Natural killer cell (primary cell): ENCODE measurements at places on chromosomes 2 and 18. TPM values are rescaled to one million over a fixed set of nuclear protein-coding genes. Genes with fewer than 3 reads are reported as not detected.

DNA sequence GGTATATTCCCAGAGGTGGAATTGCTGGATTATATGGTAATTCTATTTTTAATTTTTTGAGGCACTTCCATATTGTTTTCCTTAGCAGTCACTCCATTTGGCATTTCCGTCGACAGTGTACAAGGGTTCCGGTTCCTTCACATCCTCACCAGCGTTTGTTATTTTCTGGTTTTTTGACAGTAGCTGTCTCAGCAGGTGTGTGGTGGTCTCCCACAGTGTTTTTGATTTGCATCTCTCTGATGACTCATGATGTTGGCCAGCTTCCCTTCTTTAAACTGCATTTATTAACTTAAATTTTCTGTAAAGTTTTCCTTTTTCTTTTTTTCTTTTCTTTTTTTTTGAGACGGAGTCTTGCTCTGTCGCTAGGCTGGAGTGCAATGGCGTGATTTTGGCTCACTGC, 19.7 kb downstream of the SH3BP4 start:
- no peaks in the 10 kb centered on the region for H3K36me3 ChIP-seq
- no peaks in the 10 kb centered on the region for H3K4me1 ChIP-seq
- no peak for DNase-seq
- no peak overlapping the region for H3K4me3 ChIP-seq

DNA sequence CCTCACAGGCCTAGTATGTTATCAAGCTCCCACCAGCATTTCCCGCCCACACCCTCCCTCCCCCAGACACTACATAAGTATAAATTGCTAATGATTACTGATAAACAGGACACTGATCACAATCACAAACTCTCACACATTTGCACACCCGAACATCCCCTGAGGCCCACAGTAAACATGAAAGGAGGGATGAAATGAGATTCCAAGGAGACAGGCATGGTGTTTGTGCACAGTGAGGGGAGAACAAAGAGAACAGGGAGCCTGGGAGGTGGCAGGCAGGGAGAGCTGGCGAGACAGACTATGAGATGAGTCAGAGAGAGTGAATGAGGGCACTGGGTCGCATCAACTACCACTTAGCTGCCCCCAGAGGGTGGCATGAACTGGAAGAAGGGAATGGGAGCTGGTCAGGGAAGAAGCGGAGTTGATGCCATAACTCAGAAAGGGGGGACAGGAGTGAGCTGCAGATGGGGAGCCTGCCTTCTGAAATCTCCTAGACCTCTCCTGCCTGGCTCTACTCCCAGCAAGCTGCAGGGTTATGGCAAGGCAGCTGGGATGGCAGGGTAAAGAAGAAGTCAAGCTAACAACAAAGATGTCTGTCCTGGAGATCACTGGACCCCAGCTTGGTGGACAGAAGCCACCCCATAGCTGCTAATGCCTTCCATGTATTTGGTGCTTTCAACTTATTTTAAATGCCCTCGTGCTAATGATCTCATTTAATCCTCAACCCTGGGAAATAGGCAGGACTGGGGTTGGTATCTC, 5.1 kb downstream of the KIF3C start:
- no peak for DNase-seq
- H3K36me3 ChIP-seq, result no peaks in the 10 kb centered on the region
- H3K4me1 ChIP-seq, result peaks cover 10% of the 10 kb centered on the region
- no peak overlapping the region for H3K4me3 ChIP-seq
- no peaks in the 10 kb centered on the region for H3K27me3 ChIP-seq

- no peaks in the 10 kb centered on the region for H3K36me3 ChIP-seq
- H3K4me1 ChIP-seq, result no peaks in the 10 kb centered on the region
- H3K27ac ChIP-seq, result no peak overlapping the region
- DNase-seq, result no peak
Observed at GRCh38 chr2:236772220-236772837, 202.7 kb downstream of the ACKR3 start.

GRCh38 chr2:37652199-37652640, 19.2 kb downstream of the CDC42EP3 start:
- H3K27ac ChIP-seq, result peak overlapping the region; percentile 44
- H3K4me3 ChIP-seq, result no peak overlapping the region
- H3K36me3 ChIP-seq, result peaks cover under 1% of the 10 kb centered on the region
- no peak for DNase-seq
- H3K27me3 ChIP-seq, result no peaks in the 10 kb centered on the region

- H3K27me3 ChIP-seq, result peaks cover 4% of the 10 kb centered on the region
- no peaks in the 10 kb centered on the region for H3K4me1 ChIP-seq
- H3K27ac ChIP-seq, result no peak overlapping the region
- no peaks in the 10 kb centered on the region for H3K36me3 ChIP-seq
Observed at GRCh38 chr2:201854841-201855240, 48.5 kb downstream of the CDK15 start.

Gene RNU2-63P
- 117 TPM for total RNA-seq
